Retina (tissue), 1 donor: ENCODE measurements at places on chromosomes 7 and 10.
A peak's percentile ranks its signal among the peaks of the same experiment; 100 is the strongest.

- no peak for DNase-seq
These were observed 412.8 kb upstream of the GALNT17 start for GRCh38 chr7:70719125-70719524.

DNA sequence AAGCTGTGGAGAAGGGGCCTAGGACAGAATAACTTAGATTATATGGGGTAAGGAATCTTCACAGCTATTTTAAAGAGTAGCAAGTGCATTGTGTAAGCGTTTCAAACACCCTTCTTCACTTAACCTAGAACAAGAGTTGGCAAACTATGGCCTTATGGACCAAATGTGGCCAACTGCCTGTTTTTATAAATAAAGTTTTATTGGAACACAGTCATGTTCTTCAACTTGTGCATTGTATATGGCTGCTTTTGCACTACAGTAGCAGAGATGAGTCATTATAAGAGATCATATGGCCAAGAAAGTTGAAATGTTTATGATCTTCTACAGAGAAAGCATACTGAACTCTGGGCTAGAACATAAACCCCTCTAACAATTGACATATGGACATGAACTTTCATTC, 187.8 kb downstream of the ETV1 start:
- DNase-seq, result no peak

DNA sequence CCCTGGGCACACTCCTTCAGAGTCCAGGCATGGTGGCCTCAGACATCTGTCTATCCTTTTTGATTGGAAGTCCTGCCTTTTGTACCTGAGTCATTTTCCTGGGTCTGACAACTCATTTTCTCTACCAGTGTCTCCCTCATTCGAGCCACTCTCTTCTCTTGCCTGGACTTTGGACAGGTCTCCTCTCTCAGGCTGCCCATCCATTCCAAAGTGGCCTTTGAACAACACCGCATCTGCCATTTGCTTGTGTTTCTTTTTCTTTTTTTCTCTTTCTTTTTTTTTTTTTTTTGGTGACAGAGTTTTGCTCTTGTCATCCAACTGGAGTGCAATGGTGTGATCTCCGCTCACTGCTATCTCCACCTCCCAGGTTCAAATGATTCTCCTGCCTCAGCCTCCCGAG, 142.1 kb upstream of the COBL start:
- no peak for DNase-seq

- DNase-seq, result no peak
These were observed 15.6 kb upstream of the ADO start for GRCh38 chr10:62788861-62789467.

DNA sequence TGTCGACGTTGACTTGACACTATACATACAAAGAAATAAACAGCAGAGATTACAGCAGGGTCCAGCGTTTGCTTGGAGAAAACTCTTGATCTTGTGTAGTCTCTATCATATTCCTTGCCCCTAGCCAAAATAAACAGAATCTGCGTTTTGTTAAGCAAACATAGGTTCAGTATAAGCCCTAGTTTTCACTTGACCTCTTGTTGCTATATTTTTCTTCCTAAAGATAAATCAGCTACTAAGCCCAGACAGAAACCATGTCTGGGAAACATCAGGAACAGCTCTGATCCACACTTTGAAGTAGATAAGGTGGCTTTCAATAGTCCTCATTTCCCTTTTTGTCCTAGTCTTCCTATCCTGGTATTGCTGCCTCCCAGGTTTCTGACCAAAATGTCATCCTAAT, 328.2 kb upstream of the MAGI2 start:
- DNase-seq, result no peak

DNA sequence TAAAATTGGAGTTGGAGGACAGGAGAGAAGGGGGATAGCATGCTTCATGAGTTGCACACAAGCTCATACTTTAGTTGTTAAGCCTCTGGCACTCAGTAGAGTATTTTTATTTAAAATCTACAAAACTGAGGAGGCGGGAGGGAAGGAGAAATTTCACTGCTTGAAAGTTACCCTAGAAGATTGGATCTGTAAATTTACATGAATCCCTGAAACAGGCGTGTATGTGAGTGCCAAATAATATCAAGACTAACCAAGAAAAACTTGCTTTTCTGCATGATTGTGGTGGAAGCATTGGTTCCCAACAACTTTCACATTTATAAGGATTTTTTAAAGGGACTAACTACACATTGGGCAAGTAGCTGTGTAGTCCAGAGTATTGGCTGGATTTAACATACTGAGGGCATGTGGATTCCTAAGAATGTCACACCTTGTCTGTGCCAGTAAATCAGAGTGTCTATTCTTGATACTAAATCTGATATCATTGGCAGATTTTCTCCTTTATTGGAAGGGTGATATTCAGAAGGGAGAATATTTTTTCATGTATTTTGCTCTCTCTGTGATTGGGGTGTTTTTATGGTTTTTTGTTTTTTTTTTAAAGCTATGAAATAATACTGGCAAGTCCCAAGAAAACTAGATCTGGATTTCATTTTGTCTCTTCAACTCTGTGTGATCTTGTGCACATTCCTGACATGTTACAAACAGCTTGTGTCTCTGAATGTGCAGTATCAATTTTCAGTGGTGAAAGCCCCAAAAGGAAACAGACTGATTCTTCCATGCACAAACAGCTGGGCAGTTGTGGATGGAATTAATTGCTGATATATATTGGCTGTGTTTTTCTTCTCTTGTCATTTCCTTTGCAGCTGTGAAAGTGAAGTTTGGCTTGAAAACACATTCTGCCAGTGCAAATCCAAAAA, 67.2 kb downstream of the ADD3 start:
- no peak for DNase-seq

GRCh38 chr7:49371771-49372170, 401.7 kb upstream of the VWC2 start:
- no peak for DNase-seq

GRCh38 chr10:11661441-11661840, 50.0 kb upstream of the USP6NL start:
- no peak for DNase-seq

GRCh38 chr7:35267411-35267810, 13.5 kb upstream of the TBX20 start:
- no peak for DNase-seq

- DNase-seq, result no peak
These were observed 14.5 kb downstream of the CAPZA2 start for GRCh38 chr7:116876664-116877442.

GRCh38 chr10:86598151-86598550, 56.2 kb upstream of the OPN4 start:
- no peak for DNase-seq

DNA sequence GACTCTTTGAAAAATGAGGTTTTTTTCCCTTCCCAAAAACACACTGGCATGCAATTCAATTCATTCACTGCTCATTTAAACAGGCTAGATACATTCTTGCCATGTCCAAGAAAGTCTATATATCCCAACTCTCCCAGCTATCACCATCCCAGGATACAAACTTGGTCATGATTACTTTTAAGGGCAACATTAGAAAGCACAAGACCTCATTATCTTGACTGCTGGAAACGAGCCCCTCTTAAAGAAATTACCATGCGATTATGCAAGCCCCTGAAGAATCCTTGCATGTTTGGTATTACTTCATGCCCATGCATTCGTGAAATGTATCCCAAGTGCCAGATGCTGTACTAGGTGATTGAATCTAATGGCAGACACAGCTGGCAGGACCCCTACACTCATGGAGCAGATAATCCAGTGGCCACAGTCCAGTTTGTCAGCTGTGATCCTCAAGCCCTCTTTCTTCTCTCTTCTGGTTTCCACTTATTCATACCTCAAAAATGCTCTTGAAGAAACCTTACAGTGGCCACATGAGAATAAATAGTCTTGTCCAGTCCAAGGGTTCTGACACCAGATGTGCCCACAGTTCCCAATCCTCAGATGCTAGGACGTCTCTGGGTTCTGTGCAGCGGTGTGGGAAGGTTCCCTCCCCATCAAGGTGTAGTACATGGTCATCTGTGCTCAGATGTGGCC, 103.7 kb upstream of the HABP2 start:
- DNase-seq, result no peak

DNA sequence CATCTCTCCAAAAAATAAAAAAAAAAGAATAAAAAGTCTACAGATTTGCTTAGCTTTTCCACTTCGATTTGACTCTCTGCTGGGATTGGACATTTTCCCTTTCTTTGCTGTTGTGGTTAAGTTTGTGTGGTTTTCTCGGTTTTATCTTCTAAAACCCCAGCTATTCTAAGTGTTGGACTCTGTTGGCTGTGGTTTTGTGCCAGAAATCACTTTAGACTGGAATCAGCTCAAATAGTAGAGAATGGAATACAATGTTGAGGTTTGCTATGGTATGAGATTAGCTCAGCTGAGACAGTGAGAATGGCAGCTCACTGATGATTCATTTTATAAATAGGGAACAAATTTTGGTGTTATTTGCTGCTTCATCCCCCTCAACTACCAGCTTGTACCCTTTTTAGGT, 116.0 kb downstream of the BUB3 start:
- DNase-seq, result no peak

DNA sequence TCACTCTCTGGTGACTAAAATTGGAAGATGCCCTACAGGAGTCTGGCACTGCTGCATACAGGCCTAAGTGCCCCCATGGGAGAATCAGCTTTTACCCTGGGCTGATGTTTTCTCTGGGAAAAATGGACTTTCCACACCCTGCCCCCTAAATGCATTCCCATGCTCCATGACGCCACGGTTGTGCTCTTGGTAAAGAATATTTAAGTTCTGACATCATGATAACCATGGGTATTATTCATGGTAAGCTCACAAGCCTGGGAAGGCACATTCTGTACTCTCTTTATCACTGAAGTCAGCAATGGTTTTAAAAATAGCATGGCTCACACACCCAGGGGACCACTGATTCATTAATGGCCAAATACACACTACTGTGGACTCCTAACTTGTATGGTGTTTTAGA, 43.4 kb downstream of the HIPK2 start:
- no peak for DNase-seq

- no peak for DNase-seq
These were observed 274.2 kb downstream of the ADARB2 start for GRCh38 chr10:1462994-1463633.

GRCh38 chr7:159030490-159031134, 114.1 kb downstream of the VIPR2 start:
- DNase-seq, result peak; percentile 90

DNA sequence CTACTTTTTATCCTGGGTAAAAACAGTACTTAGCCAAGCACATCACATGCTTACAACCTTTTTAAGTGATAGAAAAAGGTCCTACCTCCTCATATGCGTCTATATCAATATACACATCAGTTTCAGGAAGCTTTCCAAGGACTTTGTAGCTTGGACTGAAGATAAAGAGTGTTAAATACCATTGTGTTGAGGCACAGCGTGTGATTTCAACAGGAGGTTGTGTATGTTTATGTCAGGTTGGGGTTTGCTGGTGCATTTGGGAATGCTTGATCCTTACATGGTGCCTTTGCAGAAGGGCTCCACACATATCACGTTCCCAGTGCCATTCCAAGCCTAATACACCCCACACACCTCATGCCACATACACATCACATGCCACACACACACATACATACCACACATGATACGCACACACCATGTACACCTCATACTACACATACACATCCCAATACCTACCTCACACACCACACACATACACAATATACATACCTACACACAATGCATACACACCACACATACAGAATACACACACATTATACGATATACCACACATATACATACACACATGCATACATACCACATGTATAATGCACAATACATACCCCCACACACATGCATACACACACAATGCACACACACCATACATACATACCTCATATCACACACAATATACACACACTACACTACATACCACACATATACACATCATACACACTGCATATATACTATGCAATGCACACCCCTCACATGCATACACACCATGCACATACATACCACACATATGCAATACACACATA, 33.1 kb downstream of the PSMC2 start:
- DNase-seq, result no peak

GRCh38 chr7:84389242-84389641, 194.7 kb upstream of the SEMA3A start:
- no peak for DNase-seq

DNA sequence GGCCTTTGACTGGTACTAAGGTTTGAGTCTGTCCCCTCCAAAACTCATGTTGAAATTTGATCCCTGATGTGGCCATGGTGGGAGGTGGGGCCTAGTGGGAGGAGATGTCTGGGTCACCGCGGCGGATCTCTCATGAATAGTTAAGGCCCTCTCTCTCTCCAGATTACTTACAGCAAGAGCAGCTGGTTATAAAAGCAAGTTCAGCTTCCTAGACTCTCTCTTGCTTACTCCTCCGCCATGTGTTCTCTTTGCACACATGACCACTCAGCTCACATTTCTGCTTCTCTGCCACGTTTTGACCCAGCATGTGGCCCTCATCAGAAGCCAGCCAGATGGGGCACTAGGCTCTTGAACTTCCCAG, 29.9 kb upstream of the ZMIZ1 start:
- DNase-seq, result no peak

DNA sequence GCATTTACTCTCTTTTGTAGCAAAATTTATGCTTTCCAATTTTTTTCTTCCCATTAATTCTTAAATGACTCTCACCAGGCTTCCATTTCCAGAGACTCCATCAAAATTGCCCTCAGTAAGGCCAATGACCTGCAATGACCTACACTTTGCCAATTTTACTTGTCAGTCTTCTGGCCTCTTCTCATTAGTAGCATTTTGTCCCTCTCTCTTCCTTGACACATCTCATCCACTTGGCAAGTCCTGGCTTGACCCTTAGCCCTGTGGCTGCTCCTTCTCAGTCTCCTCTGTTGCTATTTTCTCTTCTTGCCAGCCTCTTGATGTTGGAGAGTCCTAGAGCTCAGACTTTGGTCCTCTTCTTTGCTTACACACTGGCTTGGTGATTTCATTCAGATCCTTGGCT, 166.1 kb upstream of the MTPN start:
- no peak for DNase-seq

- DNase-seq, result no peak
These were observed 88.3 kb upstream of the CYP26C1 start for GRCh38 chr10:92972066-92972870.

DNA sequence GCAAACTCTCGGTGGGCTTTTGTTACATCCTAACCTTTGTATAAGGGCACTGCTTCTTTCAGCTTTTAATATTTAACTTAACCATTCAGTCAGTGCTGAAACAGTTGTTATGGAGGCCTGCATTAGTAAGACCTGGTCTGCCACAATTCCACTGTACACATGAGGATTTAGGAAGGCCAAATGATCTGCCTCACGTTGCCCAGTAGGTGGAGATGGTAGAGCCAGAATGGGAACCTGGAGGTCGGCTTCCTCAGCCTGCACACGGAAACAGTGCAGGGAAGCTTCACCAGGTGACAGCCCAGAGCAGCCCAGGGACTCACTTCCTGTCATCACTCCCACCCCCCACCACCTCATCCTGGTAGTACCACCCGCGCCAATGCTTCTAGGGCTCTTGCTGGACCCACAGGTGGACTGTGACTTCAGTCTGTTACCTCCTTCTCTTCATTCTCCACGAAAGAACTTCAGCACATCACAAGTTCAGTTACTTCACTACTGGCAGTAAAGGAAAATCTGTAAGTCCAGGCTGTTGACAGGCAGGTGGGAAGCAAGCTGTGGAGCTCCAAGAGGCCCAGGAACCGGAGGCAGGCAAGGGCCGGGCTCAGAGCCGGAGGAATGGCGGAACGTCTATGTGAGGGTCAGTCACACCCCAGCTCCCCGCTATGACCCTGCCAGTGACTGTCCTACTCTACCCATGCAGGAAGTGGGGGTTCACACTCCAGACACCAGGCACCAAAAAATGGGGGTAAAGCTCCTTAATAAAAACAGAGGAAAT, 480.3 kb upstream of the C7orf33 start:
- no peak for DNase-seq

- no peak for DNase-seq
These were observed 237.4 kb downstream of the OTUD1 start for GRCh38 chr10:23676296-23676695.
